ENCODE measurements at places on chromosomes 5 and 9.

DNA sequence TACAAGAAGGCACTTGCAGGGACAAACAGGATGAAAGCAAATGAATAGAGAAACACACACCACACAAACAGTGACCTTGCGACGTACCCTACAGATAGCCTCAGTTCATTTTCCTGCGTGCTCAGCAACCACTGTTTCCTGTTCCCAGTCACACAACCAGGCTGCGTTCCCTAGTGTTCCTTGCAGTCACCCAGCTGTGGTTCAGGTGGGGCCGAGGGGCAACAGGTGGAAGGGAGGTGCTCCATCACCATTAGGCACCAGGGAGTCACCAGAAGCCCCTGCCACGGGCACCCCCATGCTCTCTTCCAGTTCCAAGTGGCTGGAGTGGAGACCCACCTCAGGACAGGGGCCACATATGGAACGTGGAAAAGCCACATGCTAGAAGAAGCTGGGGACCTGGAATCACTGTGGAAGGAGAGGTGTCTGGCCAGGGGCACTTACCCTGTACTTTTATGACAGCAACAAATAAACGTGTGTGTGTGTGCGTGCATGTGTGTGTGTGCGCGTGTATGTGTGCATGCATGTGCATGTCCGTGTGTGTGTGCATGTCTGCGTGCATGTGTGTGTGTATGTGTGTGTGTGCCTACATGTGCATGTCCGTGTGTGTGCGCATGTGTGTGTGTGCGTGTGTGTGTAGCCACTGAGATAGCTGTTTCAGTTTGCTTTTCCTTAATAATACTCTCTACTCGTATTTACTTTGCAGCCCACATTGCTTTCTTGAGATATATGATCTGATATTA, 18.8 kb upstream of the FCN2 start:
- no peak for DNase-seq

GRCh38 chr5:76789991-76790581, 28.7 kb upstream of the F2RL1 start:
- DNase-seq = no peak

DNA sequence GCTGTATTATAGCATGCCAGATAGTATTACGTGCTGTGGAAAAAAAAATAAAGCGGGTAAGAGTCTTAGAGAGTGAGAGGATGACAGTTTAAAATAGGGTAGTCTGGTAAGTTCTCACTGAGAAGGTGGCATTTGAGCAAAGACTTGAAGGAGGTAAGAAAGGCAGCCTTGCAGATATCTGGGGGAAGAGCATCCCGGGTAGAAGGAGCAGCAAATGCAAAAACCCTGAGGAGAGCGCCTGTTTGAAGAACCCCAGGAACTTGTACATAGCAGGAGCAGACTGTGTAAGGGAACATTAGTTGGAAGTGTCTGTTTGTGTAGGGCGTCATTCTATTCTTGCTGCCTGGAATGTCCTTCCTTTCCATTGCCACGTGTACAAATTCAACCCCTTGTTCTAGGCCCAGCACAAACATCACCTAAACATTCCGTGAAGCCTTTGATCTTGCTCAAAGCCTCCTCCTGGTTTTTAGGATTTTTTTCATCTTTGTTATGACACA, 2.6 kb downstream of the AP3S1 start:
- DNase-seq = no peak

DNA sequence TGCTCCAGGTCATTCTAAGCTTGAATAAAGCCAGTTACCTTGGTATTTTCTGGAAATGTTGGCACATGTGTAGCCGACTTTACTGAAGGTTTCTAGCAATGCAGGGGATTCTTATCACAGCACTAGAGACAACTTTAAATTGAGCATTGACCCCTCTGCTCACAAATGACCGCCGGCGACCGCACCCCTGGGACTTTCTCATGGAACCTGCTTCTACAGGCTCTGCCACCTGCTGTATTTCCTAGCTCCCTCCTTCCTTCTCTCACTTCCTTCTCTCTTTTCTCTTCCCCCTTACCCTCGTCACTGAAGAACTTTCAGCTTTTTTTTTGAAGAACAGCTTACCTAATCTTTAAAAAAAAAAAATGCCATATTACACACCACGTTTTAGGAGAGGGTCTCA, 30.9 kb upstream of the DAB2 start:
- DNase-seq = no peak

GRCh38 chr9:83724436-83724835, 16.7 kb upstream of the UBQLN1 start:
- no peak for DNase-seq

DNA sequence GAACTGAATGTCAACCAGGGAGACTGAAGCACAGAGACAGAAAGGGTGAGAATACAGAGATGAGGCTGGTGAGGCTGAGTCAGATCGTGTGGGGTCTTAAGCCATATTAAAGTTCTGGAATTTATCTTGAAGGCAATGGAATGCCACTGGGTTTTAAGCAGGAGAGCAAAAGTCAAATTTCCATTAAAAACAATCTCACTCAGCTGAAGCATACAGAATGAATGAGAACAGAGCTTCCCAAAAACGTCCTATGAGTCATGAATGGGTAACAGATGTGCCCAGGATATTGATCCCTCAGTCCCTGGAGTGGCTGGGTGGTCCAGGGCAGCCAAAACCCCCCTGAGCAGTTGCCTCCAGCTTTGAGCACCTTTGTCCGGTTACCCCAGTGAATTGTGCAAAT, 44.9 kb downstream of the PFDN1 start:
- no peak for DNase-seq

GRCh38 chr5:114055318-114056184, 306.3 kb upstream of the KCNN2 start:
- DNase-seq = no peak

DNA sequence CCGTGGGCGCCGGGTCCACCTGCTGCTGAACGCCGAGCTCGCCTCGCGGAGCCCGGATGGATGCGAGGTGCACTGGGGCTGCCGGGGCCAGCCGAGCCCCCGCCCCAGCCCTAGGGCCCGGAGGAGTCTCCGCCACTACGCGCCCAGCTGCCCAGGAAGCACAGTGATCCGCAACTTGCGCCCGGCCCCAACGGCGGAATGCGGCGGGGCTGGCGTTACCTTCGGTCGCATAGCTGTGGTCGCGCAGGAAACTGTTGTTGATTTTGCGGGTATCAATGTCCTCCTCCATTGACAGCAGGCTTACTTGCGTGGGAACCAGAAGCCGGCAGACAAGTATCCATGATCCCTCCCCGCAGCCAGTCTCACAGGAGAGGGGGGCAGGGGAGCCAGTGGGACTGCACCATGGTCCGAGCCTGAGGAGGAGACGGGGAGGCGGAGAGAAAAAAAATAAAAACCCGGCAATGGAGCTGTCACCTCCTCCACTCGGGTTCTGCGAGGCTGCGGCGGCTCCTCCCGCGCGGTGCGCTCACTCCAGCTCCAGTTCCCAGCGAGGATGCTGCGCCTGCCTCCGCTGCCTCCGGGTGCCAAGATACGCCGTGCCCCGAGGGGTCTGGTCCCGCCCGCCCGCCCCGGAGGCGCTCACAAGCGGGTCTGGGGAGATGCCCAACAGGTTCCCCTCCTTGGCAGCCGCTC, 628 bp downstream of the PPP2R2B start:
- DNase-seq = no peak

- DNase-seq = no peak
These were observed 292.9 kb upstream of the PUM3 start for GRCh38 chr9:3136686-3137346.

DNA sequence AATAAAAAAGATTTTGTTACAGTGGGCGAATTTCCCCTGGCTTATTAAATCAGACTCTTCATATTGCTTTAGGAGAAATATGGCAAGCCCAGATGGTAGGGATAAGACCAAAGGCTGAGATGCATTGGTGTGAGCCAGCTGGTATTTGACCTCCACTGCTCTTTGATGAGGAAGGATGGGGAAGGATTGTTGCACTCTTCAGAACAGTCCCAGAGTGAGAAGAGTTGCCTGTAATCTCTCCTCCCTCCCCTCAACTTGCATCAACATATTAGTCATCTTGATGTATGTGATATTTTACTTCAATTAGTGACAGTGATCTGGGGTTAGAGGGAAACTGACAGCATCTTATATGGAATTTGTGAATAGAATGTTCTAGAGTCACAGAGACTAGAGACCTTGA, 136.6 kb downstream of the ADAMTS12 start:
- no peak for DNase-seq

DNA sequence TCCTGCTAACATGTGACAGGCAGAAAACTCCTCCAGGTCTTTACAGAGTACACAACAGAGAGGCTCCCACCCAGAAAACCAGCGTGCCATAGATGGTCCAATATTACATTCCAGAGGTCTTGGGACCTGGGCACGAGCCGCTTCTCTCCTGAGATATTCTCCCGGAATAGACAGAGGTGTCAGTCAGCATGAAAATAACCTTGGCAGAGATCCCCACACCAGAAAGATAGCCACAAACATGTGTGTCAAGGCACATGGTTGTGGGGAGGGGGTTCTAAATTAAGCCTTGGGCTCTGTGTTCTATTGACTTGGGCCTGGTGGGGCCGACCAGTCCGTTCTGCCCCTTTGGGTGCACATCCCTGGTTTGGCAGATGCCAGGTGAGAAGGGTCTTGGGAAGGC, 78.4 kb downstream of the BOD1 start:
- DNase-seq = no peak

DNA sequence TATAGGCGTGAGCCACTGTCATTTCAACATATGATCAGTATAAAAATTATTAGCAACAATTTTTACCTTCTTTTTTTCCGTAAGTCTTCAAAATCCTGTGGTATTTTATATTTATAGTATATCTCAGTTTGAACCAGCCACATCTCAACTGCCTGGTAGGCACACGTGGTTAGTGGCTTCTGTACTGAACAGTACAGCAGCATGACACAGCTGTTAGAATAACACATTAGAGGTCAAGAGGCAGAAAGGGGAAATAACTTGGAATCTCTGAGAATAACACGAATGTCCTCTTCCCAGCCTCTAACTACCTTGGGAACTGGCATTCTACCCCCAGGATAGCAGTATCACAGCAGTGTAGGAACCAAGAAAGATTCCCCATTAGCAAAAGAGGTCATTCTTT, 108.5 kb upstream of the IQGAP2 start:
- no peak for DNase-seq

- DNase-seq = no peak
These were observed 221.8 kb downstream of the SLC12A2 start for GRCh38 chr5:128305341-128305740.

GRCh38 chr5:88130211-88130815, 138.3 kb downstream of the TMEM161B start:
- no peak for DNase-seq

- no peak for DNase-seq
These were observed 92.9 kb upstream of the NEK6 start for GRCh38 chr9:124164811-124165210.

GRCh38 chr9:135480940-135481310, 1.3 kb downstream of the PPP1R26 start:
- DNase-seq = no peak

- DNase-seq = no peak
These were observed 220.9 kb upstream of the TUT7 start for GRCh38 chr9:86575137-86575536.

- DNase-seq = no peak
These were observed 500.0 kb downstream of the SPATA31D1 start for GRCh38 chr9:82488313-82489200.

DNA sequence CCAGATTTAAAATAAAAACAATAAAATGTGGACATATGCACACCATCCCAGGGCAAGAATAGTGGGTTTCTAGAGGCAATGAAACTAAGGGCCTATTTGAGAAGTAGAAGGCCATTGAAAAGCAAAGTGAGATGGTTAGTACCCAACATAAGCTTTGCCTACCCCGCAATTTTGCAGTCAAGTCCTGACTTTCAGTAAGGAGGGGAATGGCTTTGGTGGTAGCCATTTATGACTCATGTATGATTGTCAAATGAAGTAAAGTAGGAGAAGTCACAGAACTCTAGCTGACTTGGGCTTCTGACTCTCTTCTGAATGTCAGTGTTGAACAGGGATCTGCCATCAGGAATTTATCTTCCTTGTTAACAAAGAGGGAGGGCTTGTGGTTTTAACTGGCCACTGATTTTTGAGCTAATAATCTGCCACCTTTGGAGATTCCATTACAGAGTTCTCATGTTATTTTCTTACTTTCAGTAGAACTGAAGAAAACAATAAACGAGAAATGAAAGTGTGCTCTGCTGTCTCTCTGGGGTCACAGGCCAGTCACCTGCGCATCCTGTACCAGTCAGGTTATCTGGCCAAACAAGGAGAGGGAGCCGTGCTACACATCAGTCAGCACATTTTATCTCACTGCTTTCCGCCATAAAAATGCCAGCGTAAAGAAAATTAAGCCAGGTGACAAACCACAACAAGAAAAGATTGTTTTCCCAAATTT, 14.3 kb upstream of the SNCAIP start:
- no peak for DNase-seq

All from stimulated activated CD8-positive, alpha-beta memory T cell treated with anti-CD3 and anti-CD28 coated beads, Interleukin-4, amount 100 ng/mL, for 1 hour (primary cell).